CD4-positive, alpha-beta T cell treated with Interleukin-6 at 100 ng/mL for 8 hours (primary cell): ENCODE measurements at places on chromosomes 5 and 9.

DNA sequence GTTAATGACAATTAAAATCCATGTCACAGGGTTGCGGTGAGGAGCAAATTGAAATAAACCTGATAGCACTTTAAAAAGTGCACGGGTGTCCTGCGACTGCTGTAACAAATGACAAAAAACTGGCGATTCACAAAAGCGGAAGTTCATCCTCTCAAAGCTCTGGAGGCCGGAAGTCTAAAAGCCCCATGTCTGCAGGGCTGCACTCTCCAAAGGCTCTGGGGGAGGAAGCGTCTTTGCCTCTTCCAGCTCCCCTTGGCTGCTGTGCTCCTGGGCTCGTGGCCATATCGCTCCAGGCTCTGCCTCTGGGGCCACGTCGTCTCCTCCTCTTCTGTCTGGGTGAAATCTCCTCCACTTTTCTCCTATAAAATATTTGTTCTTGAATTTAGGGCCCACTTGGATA lies 273.9 kb upstream of the IRX2 start:
- DNase-seq: no peak

- no peak for DNase-seq
Observed at GRCh38 chr9:17837965-17838364, 259.1 kb downstream of the SH3GL2 start.

GRCh38 chr5:170327168-170327567 lies 29.6 kb upstream of the LCP2 start:
- DNase-seq: no peak

- peak; percentile 24 for DNase-seq
Observed at GRCh38 chr5:83473346-83474160, 2.0 kb downstream of the VCAN start.

DNA sequence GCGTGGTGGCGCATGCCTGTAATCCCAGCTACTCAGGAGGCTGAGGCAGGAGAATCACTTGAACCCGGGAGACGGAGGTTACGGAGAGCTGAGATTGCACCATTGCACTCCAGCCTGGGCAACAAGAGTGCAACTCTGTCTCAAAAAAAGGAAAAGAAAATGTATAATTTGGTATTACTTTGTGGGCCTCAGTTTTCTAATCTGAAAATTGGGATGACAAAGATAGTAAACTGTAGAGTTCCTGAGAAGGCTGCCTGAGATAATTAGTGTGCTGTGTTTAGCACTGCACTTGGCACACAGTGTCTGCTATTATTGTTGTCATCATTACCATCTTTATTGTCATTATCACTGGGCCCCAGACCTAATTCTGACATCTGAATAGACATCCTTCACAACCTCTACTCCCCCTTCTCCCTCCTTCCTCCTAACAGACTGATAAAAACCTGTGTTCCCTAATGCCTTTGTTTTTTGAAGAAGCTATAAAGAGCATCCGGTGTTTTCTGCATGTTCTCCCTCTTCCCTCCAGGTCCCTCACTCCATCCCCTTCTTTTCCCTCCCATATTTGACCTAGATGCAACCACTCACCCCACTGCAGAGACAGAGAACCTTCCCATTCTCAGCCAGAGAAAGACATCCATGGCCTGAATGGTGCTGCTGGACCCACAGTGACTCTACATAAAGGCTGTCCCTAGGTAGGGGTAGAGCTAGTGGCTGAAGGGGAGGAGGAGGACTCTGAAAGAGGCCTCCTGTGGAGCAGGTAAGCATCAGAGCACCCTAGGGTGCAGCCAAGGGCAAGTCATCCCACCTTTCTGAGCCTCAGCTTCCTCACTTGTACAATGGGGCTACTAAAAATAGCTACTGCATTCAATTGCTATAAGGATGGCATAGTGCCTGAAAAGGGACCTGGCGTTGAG lies 15.7 kb upstream of the CYSTM1 start:
- no peak for DNase-seq

DNA sequence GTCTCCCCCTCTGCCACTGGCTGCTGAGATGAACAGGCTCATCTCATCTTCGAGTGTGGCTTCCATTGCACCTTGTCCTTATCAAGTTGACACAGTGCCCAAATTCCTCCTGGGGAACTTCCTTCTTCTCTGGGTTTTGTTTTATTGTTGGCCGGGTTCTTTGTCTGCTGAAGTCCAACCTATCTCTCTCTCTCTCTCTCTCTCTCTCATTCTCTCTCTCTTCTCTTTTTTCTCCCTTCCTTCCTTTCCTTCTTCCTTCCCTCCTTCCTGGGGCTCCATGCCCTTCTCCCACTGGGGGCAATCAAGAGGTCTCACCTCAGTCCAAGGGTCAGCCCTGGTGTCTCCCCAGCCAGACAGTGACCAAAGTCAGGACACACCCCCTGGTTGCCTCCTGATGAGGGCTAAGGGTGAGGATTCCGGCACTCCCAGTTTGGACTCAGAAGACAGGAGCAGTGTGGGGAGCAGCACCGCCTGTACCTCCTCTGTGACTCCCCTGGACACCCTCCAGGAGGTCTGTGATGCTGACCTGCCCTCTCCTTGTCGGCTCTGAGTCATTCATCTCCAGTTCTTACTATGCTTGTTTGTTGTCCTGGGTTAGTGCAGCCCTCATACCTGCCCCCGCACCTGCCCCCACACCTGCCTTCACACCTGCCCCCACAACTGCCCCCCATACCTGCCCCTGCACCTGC lies 30.7 kb downstream of the KCNT1 start:
- DNase-seq: no peak

DNA sequence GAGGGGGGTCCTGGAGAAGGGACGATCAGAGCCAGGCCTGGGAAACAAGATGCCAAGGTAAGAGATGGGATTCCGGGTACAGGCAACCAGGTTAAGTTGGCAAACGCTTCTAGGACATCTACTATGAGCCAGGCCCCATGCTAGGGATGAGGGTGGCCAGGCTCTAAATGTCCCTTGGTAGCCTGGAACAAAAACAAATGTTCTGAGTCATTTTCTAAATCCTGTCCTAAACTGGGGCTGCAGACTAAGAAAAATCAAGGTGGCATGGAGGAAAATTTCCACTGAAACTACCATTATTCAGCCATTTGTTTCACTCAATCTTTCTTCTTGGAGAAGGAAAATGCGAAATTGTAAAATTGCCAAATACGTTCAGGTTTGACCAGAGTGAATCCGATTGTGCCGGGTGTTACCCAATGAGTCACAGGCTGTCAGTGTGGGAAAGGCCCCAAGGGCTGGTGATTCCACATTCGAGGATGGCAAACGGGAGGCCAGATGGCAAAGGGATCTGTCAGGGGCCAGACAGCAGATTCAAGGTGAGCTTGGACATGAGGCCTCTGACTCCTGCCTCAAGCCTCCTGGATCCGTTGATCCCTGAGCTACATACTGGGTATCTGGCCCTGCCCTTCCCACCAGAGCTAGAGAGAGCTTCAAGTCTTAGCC lies 57.6 kb downstream of the PAX5 start:
- DNase-seq: no peak

- no peak for DNase-seq
Observed at GRCh38 chr9:108517651-108518365, 338.0 kb downstream of the ACTL7B start.

- no peak for DNase-seq
Observed at GRCh38 chr9:112034216-112034611, 137.6 kb downstream of the UGCG start.

DNA sequence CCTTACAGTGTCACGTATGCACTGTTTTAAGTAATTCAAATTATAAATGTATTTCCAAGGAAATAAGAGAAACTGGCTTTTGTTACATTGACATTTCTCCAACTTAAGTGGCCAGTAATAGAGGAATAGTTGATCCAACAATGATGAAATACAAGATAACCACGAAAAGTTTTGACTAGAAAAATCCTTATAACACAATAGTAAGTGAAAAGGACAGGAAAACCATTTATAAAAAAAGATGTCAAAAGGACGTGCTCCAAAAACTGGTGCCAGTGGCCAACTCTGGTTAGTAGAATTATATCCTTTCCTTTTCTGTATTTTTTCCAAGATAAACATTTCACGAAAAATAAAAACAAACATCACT lies 210.9 kb downstream of the GAPVD1 start:
- DNase-seq: no peak

DNA sequence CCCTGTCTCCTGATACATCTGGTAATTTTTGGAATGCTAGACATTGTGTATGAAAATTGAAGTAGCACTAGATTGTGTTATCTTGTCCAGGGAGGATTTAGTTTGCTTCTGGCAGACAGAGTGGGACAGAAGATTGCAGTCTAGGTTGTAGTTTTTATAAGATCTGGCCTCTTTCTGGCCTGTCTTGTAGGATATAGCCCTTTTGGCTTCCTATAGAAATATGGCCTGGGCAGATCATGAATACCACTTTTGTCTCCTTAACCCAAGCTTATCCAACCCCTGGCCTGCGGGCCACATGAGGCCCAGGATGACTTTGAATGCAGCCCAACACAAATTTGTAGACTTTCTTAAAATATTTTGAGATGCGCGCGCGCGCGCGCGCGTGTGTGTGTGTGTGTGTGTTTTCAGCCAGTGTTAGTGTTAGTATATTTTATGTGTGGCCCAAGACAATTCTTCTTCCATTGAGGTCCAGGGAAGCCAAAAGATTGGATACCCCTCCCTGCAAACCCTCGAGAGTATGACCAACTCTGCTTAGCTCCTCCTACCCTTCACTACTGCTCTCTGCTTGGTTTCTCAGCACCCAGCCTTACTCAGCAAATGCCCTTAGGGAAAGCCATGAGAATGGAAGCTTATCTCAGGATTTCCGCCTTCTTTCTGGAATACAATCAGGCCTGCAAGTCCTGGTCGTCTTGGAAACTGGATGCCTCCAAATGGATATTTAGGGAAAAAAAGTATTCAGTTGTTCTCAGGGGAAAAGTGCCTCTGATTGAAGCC lies 26.5 kb downstream of the ANKRD33B start:
- DNase-seq: no peak

- no peak for DNase-seq
Observed at GRCh38 chr5:111135946-111136345, 43.8 kb downstream of the WDR36 start.

DNA sequence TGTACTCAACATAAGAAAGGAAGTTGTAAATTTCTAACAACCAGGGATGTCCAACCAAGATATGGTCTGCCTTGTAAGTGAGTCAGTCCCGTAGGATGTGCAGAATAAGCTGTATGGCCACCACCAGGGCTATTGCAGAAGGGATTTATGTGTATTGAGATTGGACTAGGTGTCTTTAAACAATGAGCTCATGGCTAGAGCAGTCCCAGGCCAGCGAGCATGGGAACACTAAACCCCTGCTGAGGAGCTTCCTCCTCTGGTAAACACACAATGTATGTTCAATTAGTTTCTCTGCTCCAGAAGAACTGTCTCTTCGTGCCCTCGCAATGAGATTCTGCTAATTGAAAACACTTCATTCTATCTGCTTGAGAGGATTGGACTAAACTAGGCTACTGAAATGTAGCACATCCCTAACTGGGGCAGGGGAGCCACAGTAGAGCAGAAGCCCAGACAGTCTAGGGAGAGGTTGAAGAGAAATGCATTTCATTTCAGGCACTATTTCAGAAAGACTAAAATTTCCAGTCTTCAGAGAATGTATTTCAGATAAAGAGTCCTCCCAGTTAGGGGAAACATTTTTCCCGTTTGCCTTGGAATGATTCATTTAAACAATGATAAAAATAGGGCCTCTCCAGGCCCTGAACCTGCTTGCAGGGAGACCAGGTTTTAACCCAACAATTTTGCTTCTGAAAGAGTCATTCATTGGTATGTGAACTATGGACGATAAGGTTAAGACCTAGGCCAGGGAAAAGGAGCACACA lies 154.7 kb downstream of the FAM114A2 start:
- no peak for DNase-seq

DNA sequence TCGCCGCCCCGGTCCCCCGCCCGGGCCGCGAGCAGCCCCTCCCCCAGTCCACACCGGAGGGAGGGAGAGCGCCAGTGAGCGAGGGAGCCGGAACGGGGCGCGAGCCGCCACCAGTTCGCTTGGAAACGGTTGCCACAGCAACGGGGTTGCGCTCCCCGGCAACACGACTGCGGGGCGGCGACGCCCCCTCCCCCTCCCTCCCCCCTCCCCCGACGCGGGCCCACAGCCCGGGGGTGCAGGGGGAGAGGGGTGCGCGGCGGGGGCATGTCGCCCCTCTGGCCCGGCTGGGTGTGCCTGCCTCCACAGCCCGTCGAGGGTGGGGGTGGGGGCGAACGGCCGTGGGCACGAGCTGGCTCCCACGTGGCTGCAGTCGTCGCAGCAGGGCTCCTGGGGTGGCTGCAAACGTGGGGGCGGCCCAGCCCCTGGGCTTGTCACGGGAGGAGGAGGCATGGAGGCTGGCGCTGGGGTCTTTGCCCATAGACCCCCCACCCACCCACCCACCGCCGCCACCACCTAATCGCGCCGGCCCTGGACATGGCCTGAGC lies 524 bp downstream of the PRR7 start:
- peak; percentile 70 for DNase-seq

GRCh38 chr5:168097876-168098653 lies 193.4 kb upstream of the WWC1 start:
- no peak for DNase-seq

GRCh38 chr9:2199999-2200796 lies 185.1 kb downstream of the SMARCA2 start:
- DNase-seq: no peak

DNA sequence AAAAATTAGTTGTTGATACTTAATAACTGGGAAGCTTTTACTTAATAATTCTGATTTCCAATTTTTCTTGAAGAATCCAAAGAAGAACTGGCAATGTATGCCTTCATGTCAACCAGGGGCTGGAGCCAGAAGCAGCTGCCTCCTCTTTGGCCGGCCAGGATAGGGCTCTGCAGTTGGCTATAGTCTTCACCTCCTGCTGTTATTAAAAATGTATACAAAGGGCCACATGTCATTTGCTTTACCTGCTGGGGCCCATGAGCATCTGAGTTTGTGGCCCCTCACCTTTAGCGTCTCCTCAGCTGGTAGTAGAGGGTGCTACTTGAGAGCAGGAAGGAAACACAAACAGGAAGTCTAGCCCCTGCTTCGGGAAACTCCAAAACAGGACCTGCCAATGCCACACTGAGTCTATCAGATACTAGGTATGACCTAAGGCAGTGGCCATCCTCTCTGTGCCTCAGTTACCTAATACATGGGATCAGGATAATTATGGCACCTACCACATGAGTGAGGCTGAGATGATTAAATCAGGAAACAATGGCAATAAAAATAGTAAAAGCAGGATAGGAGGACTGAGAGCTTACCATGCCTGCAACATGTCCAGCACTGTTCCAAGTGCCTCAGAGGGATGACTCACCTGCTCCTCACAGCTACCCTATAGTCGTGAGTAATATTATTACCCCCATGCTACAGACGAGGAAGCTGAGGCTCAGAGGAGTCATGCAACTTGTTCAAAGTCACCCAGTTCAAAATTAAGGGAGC lies 21.3 kb downstream of the CCDC69 start:
- peak; percentile 49 for DNase-seq

DNA sequence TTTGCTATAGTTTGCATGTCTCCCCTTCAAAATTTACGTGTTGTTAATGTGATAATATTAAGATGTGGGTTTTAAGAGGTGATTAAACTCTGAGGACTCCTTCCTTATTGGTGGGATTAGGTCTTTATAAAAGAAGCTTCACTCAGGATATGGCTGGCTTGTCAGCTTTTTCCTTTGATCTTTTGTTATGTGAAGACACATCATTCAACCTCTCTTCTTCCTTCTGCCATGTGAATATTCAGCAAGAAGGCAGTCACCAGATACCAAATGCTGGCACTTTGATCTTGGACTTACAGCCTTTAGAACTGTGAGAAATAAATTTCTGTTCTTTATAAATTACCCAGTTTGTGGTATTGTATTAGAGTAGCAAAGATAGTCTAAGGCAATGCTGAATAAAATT lies 855.9 kb upstream of the CDH10 start:
- DNase-seq: no peak

GRCh38 chr9:131396626-131397025 lies 2.7 kb downstream of the PRRC2B start:
- DNase-seq: no peak
